Umbilical cord (tissue), 2 donors: ENCODE measurements at places on chromosomes 6 and 20. TPM values are rescaled to one million over a fixed set of nuclear protein-coding genes. Genes with fewer than 3 reads are reported as not detected.

Gene SUMO4
- 17.3 TPM for total RNA-seq

Gene RRAGD
- 9.6 TPM for total RNA-seq

Gene MPIG6B
- total RNA-seq, result 3.1 TPM

Gene FGD2
- total RNA-seq, result 6.5 TPM

Gene DEFB119
- not detected for total RNA-seq

Gene TGM3
- not detected for total RNA-seq

Gene OR10C1
- total RNA-seq, result 3.1 TPM

Gene NFS1
- total RNA-seq, result 6.3 TPM

Gene ISM1
- total RNA-seq, result 6.7 TPM

Gene TFAP2D
- not detected for total RNA-seq

Gene GMEB2
- 3.4 TPM for total RNA-seq

Gene SMIM13
- total RNA-seq, result 36.8 TPM

Gene PDYN
- 1.4 TPM for total RNA-seq

Gene KCNS1
- 2.4 TPM for total RNA-seq

Gene HLA-DRB1
- 25.5 TPM for total RNA-seq
